ENCODE measurements at places on chromosomes 7 and 10.

GRCh38 chr7:128818694-128819093 is 11.5 kb upstream of the FLNC start:
- DNase-seq, result no peak

DNA sequence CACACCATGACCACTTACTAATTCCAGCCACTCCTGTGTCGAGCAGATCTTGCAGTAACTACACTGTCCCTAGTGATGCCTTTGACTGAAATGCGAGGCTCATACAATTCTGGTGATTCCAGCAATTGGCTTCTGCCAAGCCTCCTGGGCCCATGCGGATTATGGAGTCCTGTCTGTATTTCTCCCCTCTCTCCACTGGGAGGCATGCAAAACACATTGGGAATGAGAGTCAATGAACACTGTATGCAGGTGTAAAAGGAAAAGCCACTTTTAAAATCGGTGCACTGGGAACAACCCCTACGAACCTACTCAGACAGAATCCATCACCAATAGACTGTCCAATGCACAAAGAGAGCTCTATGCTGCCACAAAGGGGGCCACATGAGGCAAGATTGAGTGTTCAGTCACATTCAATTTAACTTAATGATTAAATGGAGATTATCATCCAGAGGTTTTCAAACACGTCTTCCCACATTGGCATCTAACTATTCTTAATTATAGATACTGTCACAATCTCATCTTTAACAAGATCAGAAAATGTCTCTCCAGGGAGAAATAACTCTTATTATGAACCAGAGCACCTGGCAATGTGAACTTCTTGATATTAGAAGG is 550.6 kb downstream of the GLRX3 start:
- DNase-seq, result no peak

DNA sequence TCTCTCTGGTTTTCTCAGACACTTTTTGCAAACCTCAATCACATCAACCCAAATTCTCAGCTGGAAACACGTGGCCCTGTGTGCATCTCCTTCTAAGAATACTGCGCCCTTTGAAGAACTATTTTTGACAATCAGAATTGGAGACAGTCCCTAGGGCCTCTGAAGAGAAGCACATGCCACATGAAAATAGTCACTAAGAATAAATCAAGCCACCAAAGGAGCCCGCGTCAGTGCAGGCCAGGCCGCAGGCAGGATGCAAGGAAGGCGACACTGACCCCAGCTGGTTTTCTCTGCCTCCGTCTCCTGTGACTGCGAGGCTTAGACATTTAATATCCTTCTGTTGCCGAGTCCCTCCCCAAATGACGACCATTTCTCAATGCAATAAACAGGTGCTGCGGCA is 88.0 kb upstream of the ADAM12 start:
- DNase-seq, result no peak

DNA sequence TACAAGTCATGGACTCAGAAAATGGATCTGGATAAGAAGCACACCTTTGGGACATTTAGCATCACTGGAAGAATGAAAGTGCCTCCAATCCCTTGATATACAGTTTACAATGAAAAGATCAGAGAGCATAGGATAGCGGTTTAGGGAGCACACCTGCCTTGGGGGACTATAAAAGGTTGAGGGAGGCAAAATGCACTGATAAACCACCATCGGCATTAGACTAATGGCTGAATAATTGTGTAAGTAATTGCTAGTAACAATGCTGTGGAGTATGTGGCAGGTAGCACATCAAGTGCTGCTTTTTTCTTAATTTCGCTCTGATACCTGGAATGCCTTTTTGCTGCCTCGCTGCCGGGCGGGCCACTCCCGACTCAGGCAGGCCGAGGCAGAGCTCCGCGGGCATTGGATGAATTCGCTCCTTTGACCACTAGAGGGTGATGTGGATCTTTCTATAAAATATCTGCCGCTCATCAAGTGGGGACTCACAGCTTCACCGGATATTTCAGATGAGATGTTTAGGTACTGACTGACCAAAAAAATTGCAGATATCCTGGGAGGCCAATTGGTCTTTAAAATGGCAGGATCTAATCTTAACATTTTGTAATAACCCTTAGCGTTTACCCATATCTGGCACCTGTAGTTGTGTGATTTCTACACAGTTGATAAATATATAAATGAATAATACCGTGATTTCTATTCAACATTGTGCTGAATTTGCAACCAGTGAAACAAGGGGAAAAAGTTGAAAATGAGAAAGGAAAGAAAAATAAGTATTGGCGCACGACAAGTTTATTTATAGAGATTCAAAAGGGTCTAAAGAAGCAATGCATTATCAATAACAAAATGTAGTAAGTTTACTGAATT is 116.8 kb upstream of the PRSS1 start:
- DNase-seq, result no peak

- no peak for DNase-seq
Observed at GRCh38 chr7:98214811-98215321, 3.6 kb downstream of the BHLHA15 start.

GRCh38 chr7:132677918-132678317 is 101.6 kb upstream of the PLXNA4 start:
- DNase-seq, result no peak

GRCh38 chr10:97425964-97426775 is at the start of gene PGAM1:
TSS of gene PGAM1 (plus strand) at chr10:97426191. CDS start at chr10:97426308, 117 bp downstream.
- DNase-seq, result peak; percentile 95

DNA sequence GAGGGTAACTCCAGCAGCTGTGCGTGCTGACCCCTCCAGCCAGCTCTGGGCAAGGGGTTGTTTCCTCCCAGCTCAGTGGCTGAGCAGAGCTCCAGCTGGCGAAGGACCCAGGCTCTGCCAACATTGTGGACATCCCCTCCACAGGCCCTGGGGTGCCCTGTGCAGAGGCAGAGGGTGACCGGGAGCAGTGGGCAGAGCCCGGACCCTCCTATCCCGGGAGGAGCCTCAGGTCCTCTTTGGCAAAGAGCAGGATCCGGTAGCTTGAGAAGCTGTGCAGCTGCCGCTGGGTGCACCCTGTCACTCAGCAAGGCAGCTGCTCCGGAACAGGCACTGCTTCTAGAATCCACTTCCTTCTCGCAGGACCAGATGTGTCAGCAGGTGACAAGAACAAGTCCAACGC is 175.9 kb downstream of the EBF3 start:
- no peak for DNase-seq

- DNase-seq, result no peak
Observed at GRCh38 chr7:32381024-32381601, 109.1 kb downstream of the LSM5 start.

DNA sequence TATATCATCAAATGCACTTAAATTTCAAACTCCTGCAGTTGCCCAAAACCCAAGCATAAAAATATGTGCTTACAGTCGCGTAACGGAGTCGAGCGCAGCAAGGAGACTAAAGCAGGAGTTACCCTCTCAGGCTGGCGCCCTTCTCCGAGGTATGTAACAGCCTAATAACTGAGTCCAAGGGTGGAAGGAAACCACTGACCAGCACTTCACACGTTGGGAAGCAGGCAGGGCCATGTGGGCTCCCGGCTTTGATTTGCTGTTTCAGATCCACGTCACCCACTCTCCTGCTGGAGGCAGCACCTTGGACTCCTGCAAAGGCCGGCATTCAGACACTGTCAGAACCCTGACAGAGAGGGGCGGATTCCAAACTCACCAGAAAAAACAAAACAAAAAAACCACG is 123.8 kb downstream of the DIP2C start:
- DNase-seq, result no peak

DNA sequence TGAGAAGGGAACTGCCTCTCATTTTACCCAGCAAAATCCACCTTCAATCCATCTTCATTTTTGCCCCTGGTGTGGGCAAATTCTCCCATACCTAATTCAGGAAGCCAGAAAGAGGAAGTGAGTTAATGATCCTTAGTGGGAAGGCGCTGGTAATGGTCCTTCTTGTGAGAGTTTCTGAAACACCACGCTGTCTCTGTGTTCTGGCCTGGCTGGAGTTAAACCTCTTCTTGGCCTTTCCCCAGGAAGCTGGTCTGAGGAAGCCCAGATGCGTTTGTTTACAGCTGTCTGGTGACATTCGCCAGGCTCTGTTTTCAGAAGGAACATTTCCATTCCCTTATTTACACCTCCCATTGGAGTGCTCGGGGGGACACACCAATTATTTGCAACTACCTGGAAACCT is 24.3 kb downstream of the HTRA1 start:
- DNase-seq, result no peak

- no peak for DNase-seq
Observed at GRCh38 chr10:31975157-31975765, 46.6 kb upstream of the ARHGAP12 start.

DNA sequence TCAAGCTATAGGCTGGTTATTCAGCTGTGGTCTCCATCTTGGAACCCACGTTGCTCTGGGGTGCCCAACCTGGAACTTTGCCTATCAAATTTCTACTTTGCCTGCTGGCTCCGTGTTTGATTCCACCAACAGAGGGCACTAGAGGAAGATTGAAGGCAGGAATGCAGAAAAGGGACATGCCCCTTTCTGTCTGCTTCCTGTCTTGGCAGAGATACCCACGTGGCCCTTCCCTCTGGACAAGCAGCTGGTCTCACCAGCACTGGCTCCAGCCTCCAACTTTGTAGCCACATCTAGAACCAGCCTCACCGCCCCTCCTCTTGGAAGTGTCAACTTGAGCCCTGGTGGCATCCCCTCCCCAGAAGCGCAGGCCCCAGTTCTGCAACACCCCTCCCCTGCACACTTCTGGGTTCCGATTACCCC is 52.1 kb upstream of the ZNF438 start:
- DNase-seq, result no peak

GRCh38 chr10:88377510-88377909 is 205.6 kb downstream of the RNLS start:
- no peak for DNase-seq

DNA sequence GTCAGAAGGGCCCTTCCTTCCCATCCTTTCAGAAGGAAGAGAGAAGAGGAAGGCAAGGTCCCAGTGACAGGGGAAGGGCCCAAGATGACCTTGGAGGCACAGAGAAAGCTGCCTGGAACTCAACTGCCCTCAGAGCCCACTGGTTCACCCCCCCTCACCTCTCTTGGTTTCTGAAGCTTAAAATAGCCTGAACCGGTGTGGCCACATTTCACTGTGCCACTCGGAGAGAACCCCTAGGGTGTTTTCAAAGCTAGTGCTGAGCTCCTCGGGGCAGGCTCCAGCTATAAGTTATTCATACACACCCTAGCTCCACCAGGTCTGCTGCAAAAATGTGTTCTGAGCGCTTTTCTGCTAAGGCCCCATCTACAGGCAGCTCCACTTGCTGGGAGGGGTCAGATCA is 60.9 kb upstream of the ADRB1 start:
- no peak for DNase-seq

GRCh38 chr10:118531105-118531852 is 64.2 kb downstream of the PRLHR start:
- DNase-seq, result no peak

- DNase-seq, result no peak
Observed at GRCh38 chr7:8965177-8965576, 531.8 kb downstream of the NXPH1 start.

DNA sequence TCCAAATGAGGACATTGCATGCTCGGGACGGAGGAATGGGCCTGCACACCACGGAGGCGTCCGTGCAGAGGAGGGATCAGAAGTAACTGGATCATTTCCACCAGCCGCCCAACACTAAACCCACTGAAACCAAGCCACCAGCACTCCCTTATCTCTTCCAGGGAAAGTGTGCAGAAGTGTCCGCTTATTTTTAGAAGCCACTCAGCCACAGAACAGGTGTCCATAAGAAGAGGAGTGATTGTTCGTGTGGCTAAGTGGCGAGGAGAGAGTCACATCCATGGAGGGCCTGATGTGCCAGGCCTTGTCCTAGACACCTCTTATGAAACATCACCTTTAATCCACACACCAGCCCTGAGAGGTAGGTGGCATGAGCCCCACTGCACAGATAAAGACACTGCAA is 407.9 kb upstream of the NPVF start:
- DNase-seq, result no peak
